ENCODE measurements at places on chromosomes 16 and 17. TPM values are rescaled to one million over a fixed set of nuclear protein-coding genes. Genes with fewer than 3 reads are reported as not detected.

DNA sequence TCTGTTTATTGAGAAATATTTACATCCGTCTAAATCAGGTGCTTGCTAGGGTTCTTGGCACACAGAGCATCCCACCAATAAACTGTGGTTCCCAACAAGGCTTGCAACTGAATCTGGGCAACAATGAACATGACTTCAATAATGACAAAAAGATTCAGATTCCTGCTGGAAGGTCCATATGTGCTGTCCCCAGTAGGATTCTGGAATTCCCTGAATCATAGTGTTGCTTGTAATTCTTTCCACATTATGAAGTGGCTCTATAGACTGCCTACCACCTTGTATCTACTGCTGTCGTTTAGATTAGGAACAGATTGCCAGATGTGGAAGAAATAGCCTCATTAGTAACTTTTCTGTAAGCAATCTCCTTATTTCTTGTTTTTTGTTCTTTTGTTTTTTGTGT is 265.9 kb downstream of the WWOX start:
- H3K4me1 ChIP-seq = no peaks in the 10 kb centered on the region

DNA sequence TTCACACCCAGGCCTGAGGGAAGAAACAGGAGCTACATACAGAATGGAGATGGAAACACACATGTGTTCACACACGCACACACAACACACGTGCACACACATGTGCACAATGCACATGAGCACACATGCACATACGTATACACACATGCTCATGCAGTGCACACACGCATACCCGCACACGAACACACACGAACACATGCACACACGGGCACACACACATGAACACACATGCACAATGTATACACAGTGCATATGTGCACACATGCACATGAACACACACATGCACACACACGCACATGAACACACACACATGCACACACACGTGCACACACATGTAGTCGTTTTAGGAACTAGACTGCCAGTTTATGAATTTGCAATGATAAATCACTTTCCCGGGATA is 49.3 kb upstream of the CDR2 start:
- H3K4me3 ChIP-seq = no peak overlapping the region
- H3K27me3 ChIP-seq = no peaks in the 10 kb centered on the region
- H3K4me1 ChIP-seq = no peaks in the 10 kb centered on the region
- DNase-seq = no peak
- H3K36me3 ChIP-seq = peaks cover 53% of the 10 kb centered on the region
- H3K27ac ChIP-seq = no peak overlapping the region

DNA sequence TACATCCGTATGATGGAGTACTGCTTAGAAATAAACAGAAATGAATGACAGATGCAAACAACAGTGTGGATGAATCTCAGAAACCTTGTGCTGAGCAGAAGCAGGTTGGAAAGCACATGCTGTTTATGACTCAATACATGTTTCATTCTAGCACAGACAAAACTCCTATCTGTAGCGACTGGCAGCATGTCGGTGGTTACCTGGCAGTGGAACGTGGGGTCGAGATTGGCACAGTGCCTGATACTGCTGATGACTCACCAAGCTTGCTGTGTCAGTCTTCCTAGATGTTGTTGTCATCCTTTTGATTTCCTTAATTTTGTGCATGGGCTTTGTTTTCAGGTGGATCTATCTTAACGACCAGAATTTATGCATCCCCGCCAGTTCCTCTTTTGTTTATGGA is 62.1 kb downstream of the GAN start:
- no peaks in the 10 kb centered on the region for H3K27me3 ChIP-seq
- H3K4me3 ChIP-seq = no peak overlapping the region
- H3K4me1 ChIP-seq = no peaks in the 10 kb centered on the region
- H3K27ac ChIP-seq = no peak overlapping the region
- peaks cover 15% of the 10 kb centered on the region for H3K36me3 ChIP-seq
- peak; percentile 59 for DNase-seq

The NUPR1 gene
- 0.73 TPM for total RNA-seq

DNA sequence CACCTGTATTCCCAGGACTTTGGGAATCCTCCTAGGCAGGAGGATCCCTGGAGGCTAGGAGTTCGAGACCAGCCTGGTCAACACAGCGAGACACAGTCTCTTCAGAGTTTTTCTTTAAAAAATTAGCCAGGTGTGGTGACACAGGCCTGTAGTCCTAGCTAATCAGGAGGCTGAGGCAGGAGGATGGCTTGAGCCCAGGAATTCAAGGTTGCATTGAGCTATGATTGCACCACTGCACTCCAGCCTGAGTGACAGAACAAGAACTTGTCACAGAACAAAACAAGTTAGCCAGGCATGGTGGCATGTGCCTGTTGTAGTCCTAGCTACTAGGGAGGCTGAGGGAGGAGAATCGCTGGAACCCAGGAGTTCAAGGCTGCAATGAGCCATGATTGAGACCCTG is 24.8 kb downstream of the ANKRD40 start:
- H3K27ac ChIP-seq = peak overlapping the region; percentile 18
- no peak overlapping the region for H3K4me3 ChIP-seq
- H3K4me1 ChIP-seq = peaks cover 59% of the 10 kb centered on the region
- H3K36me3 ChIP-seq = peaks cover 50% of the 10 kb centered on the region

- no peak for DNase-seq
- H3K36me3 ChIP-seq = peaks cover 32% of the 10 kb centered on the region
- no peak overlapping the region for H3K4me3 ChIP-seq
- H3K27me3 ChIP-seq = no peaks in the 10 kb centered on the region
- H3K4me1 ChIP-seq = peaks cover 29% of the 10 kb centered on the region
Measured at GRCh38 chr17:78391843-78392242, 13.4 kb downstream of the PGS1 start.

The TAT gene
- total RNA-seq = not detected

DNA sequence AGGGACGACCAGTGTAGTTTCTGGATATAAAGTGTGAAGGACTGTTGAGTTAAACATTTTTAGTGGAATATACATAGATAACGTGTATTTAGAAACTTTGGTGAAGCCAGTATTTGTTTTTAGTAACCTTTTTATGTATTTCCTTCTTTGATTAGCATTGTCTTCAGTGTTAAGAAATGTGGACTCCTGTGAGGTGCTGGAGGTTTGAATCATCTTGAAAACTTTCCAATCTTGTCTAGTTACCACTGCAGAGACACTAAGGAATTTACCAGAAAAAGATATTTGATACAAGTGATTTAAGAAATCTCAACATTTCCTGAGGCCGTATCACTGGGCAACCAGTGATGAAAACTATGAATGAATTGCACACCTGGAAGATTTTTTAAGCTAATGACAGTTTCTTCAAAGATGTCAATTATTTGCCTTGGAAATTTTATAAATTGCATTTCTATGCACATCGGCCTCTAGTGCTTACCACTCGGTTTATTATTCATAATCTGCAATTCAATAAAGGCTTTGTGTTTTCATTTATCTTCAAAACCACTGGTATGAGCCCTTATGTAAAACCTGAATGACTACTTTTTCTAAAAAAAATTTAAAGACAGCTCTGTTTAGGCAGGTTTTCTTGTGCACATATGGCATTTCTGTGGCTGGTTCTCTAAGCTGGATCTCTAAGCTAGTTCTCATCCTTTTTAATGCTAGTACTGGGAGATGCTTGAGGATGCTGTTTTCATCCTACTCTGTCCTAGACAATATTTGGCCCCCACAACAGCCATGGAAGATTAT is 31.4 kb upstream of the ADCY7 start:
- H3K36me3 ChIP-seq = peaks cover 13% of the 10 kb centered on the region
- peak overlapping the region; percentile 79 for H3K27ac ChIP-seq
- H3K27me3 ChIP-seq = no peaks in the 10 kb centered on the region
- H3K4me3 ChIP-seq = peak overlapping the region; percentile 19

DNA sequence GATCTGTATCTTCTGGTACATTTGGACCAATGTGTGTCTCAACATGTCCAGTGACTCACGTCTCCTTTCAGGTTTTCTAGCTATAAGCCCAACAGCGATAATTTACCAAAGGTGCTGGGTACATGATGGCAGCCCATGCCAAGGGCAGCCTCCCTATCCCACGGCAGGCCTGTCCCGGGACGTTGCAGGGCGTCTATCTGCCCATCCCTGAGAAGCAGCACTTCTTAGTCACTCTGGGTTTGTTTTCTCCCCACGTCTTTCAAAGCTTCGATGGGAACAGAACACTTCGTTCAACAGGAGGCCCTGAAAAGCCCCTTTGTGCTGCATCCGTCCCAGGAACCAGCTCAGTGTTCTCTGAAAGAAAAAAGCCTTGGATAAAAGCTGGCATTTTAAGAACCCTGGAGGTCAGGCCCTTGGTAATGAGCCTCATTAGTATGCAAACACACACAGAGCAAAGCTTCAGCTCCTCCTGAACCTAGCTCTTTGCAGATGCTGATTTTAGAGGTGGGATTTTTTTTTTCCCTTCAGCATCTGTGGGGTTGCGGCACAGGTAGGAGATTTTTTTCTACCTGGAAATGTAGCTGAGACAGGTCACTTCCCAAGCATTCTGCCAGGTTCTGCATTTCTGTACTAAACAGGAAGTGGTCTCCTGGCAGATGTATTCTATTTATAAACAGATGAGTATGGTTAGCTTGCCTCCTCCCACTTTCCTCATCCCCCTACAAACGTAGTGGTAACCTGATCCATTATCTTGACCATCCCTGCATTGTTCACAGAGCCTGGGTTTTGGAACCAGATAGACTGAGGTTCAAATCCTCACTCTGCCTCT is 17.5 kb upstream of the MT4 start:
- no peak overlapping the region for H3K4me3 ChIP-seq
- peaks cover 59% of the 10 kb centered on the region for H3K27me3 ChIP-seq
- H3K27ac ChIP-seq = no peak overlapping the region
- no peak for DNase-seq
- H3K4me1 ChIP-seq = no peaks in the 10 kb centered on the region
- no peaks in the 10 kb centered on the region for H3K36me3 ChIP-seq

DNA sequence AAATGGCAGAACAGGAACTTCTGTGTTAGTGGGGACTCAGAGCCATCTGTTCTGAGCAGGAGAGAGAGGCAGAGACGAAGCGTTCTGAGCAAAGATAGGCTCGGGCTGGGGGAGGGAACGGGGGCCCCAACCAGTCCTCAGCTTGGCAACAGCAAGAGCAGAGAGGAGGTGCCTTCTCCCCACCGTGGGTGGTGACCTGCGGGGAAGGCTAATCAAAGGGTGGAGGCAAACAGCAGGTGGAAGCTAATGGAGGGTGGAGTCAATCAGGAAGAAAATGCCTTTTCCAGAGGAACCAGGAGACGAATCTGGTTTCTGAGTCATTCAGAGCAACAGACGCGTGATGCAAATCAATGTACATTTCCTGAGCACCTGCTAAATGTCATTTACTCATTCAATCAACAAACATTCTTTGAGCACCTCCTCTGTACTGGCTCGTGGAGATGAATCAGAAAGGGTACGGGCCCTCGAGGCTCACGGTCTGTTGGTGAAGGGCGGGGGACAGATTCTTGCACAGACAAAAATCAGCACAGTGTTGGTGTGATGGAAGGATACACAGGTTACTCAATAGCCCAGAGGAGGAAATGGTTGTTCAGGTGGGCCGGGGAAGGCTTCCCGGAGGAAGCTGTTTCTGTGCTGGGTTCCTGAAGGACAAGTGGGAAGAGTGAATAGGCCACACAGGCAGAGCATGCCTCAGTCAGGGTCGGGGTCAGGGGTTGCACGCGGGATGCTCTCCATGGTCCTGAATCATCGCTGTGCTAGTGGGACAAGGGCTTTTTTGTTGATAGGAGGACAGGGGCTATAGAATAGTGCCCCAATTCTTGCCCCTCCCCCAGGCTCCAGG is 5.7 kb upstream of the SPNS2 start:
- DNase-seq = peak; percentile 78
- H3K4me3 ChIP-seq = peak overlapping the region; percentile 27
- H3K27ac ChIP-seq = peak overlapping the region; percentile 94
- peaks cover 34% of the 10 kb centered on the region for H3K36me3 ChIP-seq
- H3K4me1 ChIP-seq = peaks cover 59% of the 10 kb centered on the region

DNA sequence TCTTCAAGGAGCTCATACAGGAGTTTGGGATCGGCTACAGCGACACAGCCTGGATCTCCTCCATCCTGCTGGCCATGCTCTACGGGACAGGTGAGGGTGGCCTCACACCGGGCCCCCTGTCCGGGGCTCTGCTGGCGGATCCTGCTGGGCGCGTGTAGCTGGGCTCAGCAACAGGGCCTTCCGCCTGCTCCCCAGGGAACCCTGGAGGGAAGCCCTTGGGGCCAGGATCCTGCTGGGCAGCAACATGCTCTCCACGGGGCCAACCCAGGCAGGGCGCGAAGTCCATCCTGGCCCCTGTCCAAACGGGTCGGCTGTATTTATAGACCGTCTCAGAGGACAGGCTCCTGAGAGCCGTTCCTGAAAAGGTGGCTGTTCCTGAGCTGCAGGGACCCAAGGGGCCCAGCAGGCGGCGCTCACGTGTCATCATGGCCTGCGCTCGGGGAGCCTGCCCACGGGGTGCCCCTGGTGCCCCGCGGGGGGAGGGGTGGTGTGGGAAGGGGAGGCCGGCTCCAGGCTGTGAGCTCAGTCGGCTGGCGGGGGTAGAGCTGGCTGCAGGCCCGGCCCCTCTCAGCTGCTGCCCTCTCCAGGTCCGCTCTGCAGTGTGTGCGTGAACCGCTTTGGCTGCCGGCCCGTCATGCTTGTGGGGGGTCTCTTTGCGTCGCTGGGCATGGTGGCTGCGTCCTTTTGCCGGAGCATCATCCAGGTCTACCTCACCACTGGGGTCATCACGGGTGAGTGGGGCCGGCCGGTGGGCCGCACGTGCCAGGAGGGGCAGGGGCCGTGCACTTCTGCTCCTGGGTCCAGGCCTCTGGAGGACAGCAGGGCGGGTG is 7.5 kb downstream of the SLC16A3 start:
- H3K4me1 ChIP-seq = peaks cover 13% of the 10 kb centered on the region
- no peak overlapping the region for H3K4me3 ChIP-seq
- H3K27ac ChIP-seq = no peak overlapping the region
- peaks cover 58% of the 10 kb centered on the region for H3K36me3 ChIP-seq

The DNAAF8 gene
- 1.8 TPM for total RNA-seq

DNA sequence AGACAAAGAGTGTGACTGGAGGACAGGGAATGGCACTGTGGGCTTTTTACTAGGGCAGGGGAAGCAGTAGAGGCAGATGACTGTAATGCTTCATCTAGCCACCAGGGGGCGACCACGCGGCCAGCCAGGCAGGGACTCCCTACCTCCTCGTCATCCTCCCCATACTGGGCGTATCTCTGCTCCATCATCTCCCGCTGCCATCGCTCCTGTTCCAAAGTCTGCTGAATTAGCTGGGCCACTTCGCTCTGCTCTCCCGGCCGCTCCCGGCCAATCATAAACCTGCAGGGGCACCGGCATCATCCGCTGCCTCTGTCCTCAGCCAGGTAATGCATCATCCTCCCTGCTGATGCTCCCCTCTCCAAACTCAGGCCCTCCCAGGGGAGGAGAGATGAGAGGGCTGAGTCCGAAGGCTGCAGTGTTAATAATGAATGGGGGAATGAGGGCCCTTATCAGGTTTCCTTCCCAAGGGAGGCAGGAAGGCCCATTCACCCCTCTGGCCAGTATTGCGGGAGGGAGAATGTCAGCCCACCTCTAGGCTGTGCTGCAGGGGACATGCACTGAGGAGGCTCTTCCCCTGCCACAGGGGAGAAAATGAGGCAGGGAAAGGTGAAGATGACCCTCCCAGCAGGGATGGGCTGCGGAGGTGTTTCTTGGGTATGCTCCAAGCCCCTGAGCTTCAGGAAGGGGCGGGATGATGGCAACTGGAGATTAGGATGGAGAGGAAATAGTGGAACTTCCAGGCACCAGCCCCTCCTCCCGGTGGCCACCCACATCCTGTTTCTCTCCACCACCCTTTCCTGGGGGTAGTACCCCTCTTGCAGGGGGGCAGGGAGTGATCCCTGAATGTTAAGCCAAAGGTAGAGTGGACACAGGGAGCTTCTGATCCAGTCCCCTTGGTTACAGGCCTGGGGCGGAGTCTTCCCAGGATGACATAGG is 10.3 kb upstream of the SAMD14 start:
- H3K27ac ChIP-seq = no peak overlapping the region
- peaks cover 9% of the 10 kb centered on the region for H3K4me1 ChIP-seq
- peak; percentile 89 for DNase-seq
- no peaks in the 10 kb centered on the region for H3K27me3 ChIP-seq
